NCI-H2171 treated with DMSO at 0.1 percent for 48 hours (cell line): ENCODE measurements at places on chromosomes 5 and 9.

DNA sequence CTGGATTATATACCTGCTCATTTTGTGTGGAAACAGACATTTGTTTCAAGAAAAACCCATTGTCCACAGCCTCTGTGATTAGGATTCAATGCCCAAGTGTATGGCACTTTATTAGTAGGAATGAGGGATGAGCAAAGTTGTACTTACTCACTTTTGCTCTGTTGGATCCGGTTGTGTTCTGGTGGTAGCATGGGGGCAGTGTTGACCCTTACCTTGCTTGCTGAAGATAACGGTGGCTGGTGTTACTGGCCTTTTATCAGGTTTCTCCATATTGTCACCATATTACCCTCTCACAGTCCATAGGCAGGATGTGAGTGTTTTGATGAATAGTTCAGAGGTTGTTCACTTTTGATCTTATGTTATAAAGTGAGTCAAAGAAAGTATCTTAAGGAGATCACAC lies 42.7 kb upstream of the NUDT12 start:
- DNase-seq: no peak

- DNase-seq: no peak
Measured at GRCh38 chr5:94283093-94283492, 335.3 kb downstream of the KIAA0825 start.

DNA sequence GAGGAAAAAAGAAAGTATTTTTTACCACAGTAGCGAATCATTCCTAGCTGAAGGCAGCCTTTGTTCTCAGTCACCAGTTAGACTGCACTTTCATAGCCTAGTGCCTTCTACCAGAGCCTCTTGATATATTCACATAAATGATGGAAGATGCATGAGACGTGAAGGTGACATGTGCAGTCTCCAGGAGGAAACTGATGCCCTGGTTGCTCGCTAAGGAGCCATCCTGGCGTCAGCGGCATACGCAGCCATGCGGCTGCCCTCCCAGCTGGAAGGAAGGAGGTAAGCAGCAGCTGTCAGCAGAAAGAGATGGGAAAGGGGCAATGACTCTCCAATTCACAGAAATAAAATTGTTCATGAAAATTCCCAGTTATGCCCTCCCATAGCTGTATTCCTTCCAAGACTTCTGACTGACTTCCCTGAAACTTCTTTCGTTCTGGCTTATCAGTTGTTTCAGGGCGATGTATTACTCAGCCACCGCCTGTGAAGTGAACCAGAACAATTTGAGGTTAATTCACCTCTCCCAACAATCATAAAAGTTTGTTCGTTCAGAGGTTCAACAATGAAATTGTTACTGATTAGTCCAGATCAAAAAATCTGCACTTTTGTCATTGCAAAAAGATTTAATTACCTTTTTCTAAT lies 331.2 kb downstream of the NR2F1-AS1 start:
- DNase-seq: peak; percentile 6

DNA sequence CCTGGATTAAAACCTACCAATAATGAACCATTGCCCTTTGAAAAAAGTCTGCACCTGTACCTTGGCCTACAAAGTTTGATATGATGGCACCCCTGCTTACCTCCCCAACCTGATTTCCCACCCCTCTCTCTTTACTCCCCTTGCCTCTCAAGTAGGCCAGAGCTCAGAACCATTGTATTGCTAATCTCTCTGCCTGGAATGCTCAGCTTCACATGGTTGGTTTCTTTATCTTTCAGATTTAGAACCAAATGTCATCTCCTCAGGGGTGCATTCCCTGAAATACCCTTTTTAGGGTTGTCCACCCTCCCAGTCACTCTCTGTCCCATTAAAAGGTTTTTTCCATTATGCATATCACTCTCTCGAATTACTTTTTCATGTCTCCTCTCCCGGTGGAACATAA lies 116.6 kb upstream of the VCAN start:
- no peak for DNase-seq

DNA sequence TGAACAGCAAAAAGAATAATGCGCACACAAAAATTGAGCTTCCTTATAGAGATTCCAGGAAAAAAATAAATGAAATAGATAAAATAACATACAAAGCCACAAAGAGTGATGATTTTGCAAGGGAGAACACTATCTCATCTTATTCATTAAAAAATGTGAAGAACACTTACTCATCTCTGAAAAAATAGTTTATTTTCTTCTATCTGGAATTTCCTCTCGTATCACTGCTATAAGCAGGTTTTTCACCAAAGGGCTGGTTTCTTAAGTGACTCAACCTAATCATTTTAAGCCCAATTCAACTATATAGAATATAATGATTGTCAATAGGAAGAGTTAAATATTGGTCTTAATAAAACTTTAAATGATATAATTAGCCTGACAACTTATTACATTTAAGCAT lies 504.9 kb downstream of the NR2F1-AS1 start:
- no peak for DNase-seq

GRCh38 chr5:35294976-35295375 lies 64.7 kb upstream of the PRLR start:
- peak; percentile 75 for DNase-seq

DNA sequence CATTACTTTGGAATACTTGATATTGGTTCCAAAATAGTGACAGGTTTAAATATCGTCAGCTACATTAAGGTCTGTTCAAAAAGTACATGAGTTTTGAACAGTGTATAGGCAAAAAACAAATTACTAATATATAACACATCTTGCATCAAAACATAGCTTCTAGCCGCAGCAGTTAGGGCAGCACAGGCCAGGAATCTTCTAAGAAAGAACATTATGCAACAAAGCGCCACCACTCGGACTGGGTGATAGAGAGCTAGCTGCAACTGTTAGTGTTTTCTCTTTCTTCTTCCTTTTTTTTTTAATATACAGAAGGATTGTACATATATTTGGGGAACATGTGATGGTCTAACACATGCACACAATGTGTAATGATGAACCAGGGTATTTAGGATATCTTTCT lies 504.5 kb downstream of the NR2F1-AS1 start:
- DNase-seq: no peak

DNA sequence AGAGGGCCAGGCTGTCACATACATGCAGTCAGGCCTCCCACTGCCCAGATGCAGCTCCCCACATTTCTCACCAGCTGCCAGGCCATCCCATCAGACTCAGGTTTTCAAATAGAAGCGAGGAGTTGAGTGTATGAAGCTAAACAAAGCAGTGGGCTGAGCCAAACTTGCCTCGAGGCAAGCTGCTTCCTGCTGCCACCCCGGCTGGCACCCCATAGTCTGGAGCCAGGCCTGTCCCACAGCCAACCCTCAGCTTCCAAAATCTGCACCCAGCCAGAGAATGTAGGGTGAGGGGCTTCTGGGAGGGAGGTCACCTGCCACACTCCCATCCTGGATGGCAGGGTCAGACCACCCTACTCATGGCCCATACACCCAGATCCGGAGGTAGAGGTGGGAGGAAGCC lies 22.3 kb upstream of the ALDH1B1 start:
- DNase-seq: no peak

- no peak for DNase-seq
Measured at GRCh38 chr9:137575364-137575715, 3.4 kb downstream of the DPH7 start.

DNA sequence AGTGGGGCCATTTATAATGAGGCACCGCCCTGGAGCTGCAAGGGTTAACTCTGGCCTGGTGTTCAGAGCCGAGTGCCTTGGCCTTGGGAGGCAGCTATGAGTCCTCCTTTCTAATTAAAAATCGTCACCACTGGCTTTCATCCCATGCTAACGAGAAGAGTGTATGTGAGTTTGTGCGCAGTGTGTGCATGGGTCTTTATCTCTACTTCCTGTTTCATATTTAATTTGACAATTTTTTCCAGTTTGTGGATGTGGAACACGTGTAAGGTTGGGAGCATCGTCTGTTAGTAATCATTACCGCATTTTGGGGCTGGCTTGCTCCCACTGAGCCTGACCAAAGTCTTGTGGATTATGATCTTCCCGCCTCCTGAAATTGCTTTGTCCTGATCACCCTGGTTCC lies 76.4 kb downstream of the NDFIP1 start:
- DNase-seq: no peak
